Motor neuron (in vitro differentiated cells): ENCODE measurements at places on chromosomes 3 and 15.

- no peak for ATAC-seq
Measured at GRCh38 chr15:57283774-57284503, 92.4 kb upstream of the CGNL1 start.

GRCh38 chr3:175535351-175535750 is 676.2 kb downstream of the NAALADL2 start:
- no peak for ATAC-seq

DNA sequence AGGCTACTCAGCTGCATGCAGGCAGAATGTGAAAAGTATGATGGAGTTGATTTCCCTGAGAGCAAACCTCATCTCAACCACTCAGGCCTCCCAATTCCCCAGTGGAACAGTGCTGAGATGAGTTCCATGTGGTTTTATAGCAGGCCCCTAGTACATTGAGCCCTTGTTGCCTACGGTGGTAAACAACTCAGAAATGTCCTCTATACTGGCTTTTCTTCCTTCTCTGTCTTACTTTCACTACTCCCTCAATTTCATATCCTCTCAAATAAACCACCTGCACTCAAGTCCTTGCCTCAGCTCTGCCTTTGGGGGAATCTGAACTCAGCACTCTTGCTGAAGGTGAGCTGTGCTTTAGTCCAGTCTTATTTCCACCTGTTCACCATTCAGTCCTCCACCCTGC is 399.9 kb downstream of the PDCD6IP start:
- ATAC-seq = no peak

- no peak for ATAC-seq
Measured at GRCh38 chr15:40957581-40958051, 4.3 kb downstream of the CHAC1 start.

- no peak for ATAC-seq
Measured at GRCh38 chr3:194688946-194689345, 3.3 kb downstream of the FAM43A start.

DNA sequence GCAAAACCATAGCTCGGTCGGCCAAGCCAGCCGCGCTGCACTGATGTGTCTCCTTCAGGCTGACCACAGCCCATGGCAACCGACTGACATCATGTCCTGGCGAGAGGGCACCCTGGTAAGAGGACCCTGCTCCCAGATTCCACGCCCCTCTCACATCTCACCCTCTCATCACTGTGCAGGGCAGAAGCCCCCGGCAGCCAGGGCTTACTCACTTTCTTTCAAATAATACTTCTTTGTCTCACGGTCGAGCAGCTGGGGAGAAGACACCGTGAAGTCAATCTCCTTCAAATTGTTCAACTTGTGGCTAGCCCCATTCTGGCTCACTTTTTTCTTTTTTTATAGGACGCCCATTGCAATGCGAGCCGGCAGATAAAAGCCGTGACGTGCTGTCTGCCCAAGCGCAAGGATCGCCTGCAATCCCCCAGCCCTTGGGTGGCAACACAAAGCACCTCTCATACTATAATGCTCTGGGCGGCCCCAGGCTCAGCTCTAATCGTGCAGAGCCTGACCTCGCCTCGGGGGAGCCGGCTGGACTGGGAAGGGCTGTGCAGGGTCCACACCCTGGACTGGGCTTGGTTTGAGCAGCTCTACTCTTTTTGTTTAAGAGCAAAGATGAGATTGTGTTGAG is 33.6 kb downstream of the VGLL4 start:
- ATAC-seq = peak; percentile 90

DNA sequence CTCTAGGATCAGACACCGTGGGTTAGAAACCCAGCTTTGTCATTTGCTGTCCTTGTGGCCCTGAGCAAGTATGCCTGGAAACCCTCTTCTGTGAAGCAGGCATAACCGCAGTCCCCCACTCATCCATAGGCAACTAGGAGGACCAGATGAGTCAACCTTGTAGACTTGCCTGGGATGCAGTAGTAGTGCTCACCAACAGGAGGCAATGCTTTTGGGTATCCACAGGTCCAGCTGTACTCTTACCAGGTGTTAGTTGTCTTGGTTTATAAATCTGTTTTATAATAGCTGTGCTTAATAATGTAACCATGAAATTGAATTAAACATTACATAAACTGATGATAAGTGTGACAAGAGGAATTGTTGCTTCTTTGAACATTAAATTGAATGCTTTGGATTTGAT is 389.3 kb downstream of the IL20RB start:
- ATAC-seq = no peak

DNA sequence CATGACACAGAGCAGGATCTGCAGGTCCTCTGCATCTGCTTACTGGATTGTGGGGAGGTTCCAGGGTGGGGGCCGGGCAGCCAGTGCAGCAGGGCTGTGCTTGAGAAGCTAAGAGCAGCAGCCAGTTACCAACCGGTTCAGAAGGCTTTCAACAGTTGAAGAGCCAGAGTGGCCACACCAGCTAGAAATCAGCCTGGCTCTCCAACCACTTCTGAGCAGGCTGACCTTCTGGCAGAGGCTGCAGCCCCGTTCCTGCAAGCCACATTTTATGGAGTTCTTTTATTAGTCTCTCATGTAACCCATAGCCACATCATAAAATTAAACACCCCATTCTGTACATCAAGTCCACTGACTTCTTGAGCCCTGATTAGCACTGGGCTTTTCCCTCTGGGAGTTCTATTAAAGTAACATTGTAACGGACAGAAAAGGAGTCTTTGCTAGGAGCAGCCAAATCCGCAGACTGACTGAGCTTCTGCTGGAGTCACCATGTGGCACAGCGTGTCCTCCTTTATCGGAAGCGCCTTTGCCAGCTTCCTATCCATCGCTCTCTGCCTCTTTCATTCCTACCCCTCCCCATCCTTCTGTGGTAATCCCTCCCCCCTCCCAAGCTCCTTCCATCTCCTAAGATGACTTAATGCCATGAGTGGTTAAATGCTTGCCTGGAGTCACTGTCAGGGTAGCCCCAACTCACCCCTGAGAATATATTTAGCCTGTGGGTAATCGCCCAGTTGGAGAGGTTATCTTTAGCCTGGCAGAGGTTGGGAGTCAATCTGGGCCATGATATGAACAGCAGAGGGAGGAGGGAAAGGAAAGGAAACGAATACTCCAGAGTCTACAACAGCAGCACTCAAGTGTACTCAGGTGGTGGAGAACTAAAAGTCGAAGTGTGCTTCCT is 138.5 kb upstream of the HES1 start:
- ATAC-seq = no peak

DNA sequence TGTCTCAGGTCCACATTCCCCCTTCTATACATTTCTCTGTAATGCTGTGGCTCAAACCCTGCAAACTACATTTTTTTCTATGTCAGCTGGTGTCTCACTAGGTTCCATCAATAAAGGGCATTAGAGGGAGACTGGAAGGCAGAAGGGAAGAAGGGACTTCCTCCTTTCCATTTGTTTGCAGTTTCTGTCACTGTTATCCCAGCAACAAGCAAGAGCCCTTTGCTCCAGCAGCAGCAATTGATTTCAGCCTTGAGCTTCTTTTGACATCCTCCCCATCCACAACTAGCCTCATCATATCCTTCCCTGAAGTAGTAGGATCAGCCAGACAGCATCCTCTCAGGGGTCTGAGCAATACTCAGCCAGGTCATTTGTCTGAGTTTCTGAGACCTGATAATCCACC is 5.3 kb upstream of the NCK1 start:
- ATAC-seq = no peak

GRCh38 chr15:45631776-45632175 is 3.1 kb upstream of the SQOR start:
- ATAC-seq = peak; percentile 21

- ATAC-seq = no peak
Measured at GRCh38 chr3:158111861-158112260, 2.0 kb downstream of the RSRC1 start.

DNA sequence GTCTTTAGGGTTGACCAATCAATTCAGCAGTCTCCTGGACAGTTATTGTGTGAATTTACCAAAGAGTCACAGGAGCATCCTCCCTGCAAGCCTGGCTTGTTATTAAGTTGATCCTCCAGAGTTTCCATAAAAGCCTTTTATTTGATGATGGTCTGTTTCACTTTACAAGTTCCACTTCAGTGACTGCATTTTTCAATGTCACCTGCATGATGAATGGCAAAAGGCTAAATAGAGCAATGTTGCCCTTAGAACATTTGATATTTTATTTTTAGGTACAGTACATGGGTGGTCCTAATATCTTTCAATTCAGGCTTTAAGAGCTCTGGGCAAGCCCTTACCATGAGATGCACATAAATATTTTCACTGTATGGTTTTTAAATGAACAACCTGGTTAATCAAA is 22.6 kb downstream of the GUCA1C start:
- no peak for ATAC-seq

DNA sequence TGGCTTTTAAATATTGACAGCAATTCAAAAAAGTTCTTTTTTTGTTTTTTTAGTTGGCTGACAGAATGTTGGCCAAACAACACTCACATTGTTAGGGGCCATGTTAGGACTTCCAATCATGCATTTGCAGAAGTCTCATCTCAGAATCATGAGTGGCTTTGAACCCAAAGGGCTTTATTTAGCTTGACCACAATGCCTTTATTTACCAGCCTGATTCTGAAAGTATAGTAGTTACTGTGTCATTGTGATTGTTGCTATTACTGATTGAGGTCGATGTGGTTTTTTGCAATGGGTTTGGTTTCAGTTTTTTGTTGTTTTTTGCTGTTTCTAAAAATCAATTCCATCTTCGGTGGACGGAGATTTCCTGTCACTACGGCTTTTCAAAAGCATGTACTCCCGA is 7.2 kb downstream of the GLDN start:
- no peak for ATAC-seq

DNA sequence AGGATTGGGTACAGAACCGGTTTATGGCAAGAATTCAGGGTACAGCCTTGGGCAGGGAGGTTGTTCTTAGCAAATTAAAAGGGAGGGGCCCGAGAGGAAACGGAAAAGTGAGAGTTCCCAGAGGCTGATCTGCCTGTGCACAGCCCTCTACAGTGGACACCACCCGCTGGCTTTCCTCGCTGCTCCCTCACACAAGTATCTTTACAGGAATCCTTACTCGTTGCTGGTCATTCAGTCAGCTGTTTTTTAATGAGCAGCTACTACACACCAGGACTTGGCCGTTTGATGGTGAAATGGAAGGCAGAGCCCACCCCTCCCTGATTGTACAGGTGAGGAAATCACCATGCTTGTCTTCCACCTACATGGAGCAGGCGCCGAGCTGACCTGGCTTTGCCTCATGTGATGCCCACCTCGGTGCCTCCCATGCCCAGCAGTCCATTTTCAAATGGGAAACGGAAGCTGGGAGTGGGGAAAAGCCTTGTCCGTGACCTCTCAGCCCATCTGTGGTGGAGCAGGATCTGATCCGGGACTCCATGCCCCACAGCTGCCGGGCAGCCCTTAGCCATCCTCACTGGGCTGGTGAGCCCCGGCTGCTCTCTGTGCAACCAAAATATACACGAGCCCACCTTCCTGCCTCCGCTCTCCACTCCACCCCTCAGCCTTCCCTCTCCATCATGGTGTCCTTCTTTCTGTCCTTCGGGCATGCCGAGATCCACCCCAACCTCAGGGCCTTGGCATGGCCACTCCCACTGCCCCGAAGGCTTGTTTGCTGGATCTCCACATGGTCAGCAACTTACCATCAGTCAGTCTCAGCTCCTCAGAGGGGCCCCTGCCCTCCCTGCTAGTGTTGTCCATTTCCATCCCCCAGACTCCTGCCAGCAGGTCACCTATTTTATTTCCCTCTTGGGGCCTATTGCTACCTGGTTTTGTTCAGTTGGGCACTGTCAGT is 33.3 kb upstream of the FGD5 start:
- ATAC-seq = no peak

- ATAC-seq = no peak
Measured at GRCh38 chr15:41957021-41957897, 15.1 kb downstream of the EHD4 start.

- no peak for ATAC-seq
Measured at GRCh38 chr3:112315791-112316190, 17.2 kb upstream of the CD200 start.

GRCh38 chr3:50170689-50171088 is 15.6 kb downstream of the SEMA3F start:
- ATAC-seq = no peak

GRCh38 chr15:100123611-100124010 is 218.2 kb downstream of the ADAMTS17 start:
- peak; percentile 100 for ATAC-seq

DNA sequence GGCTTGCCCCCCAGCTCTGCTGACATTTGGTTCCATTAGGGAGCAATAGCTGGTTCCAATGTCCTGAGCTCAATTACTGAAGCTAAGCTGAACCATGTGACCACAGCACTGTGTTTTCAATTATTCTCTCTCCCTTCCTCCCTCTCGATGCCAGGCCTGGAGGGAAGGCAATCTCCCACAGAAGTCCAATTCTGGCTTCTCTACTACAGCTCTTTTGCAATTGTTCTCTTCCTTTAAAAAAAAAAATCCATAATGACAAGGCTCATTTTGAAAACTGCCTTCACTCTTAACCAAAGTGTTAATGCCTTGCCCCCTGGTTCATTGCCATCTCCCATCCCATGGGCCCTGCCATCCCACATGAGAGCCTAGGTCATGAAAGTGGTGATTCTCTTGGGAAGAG is 24.8 kb downstream of the IL16 start:
- no peak for ATAC-seq

DNA sequence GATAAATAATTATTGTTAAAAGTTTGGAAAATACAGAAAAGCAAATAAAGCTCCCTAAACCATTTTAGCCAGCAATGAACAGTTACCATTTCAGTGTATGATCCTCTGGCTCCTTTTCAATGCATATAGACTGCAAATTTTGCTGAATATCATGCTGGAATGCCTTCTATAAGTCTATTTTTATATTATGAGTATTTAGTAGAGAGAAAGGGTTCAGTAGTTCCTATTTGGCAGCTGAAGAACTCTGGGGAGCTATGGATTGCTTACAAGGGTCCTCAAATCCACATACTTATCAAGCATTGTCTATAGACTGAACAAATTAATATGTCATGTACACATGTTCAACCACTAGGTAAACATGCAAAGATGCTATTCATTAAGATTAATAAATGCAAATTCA is 46.1 kb downstream of the LRRC3B start:
- ATAC-seq = no peak

DNA sequence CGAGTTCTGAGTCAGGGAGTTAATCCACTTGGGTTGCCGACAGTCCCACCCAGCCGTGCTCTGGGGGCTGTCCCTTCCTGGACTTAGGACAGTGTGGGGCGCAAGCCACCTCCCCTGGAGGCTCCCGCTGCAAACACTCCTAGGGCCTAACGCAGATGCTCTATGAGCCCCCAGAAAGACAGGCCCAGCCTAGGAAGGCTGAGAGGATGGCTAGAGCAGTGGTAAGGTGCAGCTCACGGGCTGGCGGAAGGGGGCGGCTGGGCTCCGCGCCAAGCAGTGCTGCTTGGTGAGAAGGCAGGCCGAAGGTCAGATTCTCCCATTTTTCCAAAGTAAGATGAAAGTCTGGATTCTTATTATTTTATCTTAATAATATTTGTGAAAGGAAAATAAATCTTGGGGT is 84.6 kb upstream of the ALDH1L1 start:
- no peak for ATAC-seq

DNA sequence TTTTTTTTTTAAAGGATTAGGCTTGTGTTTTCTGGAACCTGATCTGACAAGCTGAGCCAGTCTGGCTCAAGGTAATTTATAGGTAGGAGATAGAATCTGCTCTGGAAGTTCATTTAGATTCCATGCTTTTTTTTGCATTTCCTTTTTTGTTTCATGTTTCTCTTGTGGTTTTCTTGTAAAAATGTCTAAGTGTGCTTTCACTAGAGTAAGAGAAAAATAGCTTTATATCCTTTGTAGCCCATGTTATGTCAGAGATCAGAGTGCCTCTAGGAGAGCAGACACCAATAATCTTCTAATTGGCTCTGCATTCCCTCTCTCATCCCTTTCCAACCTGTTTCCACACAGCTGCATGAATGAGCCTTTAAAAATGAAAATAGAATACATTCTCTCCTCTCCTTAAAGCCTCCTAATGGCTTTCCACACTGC is 389.8 kb upstream of the KCNMB2 start:
- ATAC-seq = no peak
